ENCODE measurements at places on chromosomes 3 and 15.

GRCh38 chr3:153746211-153746610, 375.0 kb upstream of the ARHGEF26 start:
- no peak for DNase-seq

DNA sequence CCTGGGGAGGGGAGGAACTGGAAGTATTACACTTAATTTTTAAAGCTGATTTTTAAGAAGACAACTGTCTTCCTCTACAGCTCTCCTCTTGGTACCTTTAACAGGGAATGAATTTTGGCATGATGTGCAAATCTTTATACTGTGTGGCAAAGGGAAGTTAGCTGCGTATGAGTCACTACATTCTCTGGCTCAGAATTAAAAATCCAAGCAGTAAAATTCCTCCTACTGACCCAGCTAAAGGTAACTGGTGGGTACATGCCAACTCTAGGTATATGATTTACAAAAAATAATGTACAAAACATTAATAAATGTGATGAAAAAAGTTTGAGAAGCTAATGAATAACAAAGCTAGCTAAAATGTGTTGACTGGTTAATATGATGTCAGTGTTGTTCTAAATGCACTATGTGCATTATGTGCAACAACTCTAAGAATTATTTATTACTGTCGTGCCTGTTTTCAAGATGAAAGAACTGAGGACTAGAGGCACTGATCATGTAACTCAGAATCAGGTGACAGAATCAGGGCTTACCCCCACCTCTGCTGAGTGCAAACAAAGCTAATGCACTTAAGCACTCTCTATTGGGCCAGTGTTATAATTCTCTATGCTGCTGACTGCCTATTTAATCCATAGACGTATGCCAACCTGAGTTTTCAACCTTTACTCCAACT, 194.7 kb upstream of the CADPS start:
- DNase-seq, result no peak

DNA sequence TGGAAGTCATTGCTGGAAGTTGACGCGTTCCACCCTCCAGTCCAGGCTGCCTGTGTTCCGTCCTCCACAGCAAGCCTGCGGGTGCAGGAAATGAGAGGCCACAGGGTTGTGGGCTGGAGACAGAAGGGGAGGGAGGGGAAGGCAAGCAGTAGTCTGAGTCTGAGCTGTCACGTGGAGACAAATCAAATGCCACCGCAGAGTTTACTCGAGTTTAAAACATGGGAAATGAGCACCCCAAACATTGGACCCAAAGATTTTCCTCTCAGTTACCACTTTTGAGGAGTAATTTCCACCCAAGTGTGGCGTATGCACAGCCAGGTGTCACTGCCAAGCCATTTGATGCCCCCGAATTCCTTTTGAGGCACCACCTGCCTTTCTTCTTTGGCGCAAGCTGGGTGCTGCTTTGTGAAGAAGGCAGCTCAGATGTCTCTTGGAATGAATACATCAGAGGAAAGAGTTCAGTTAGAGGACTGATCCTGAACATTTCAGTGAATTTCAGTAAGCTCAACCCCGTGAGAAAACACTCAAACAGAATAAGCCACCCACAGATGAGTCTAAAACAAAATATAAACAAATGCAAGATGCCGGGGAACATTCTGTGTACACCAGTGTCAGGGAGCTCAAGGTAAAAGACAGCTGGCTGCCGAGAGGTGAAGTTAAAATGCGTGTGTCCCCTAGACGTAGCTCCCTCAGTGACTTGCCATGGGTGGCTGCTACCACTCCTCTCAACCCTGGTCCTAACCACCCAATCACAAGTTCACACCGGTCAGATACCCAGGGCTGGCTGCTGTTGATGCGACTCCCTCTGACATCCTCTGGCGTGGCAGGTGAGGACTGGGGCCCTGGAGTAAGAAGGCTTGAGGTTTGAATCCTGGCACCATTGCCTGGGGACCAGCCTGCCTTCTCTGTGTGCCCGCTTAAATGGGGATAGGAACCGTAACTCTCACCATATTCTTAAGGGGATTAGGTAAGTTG, 203.8 kb downstream of the UACA start:
- DNase-seq, result no peak

DNA sequence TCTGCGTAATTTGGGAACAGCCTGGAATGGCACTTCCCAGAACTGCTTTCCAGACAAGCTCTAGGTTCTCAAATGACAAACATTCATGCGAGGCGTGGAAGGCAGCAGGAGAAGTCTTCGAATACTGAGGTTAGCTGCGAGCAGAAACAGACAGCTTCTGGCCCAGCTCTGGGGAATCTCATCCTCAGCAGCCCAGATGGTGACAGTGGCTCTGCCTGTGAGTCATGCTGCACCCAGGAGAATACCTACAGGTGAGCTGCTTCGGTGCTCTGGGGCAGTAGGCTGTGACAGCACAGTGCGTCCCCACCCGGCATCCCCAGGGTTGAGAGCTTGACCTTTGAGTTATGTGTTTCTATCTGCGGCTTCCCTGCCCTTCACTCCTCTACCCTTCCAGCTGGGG, 258.6 kb downstream of the KLF13 start:
- DNase-seq, result no peak

DNA sequence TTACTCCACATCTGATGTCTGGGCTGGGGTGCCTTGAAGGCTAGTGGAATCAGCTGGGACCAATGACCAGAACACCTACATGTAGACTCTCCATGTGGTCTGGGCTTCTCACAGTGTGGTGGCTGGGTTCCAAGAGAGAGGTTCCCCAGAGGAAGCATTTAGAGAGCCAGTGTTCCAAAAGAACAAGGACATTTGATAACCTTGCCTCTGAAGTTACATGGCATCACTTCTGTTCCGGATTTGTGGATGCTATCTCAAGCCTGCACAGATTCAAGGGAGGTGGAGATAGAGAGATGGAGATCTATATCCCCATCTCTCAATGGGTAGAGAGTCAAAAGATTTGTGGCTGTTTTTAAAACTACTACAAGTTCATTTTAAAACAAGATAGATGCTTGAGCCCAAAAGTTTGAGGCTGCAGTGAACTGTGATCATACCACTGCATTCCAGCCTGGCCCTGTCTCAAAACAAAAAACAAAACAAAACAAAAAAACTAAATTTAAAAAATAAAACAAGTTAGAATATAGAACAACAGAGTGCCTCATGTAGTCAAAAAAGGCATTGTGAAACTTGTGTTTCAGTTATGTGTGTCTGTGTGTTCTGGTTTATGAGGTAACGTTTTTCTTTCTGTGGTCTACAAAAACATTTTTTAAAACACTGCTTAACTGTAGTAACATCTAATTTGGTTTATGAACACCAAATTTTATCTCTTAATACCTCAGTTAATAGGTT, 44.8 kb downstream of the PDE8A start:
- no peak for DNase-seq

- no peak for DNase-seq
Observed at GRCh38 chr15:85044251-85044853, 62.7 kb downstream of the PDE8A start.

- DNase-seq, result no peak
Observed at GRCh38 chr15:59306520-59307164, 66.0 kb downstream of the MYO1E start.

- DNase-seq, result no peak
Observed at GRCh38 chr3:64398476-64398875, 173.2 kb upstream of the PRICKLE2 start.

DNA sequence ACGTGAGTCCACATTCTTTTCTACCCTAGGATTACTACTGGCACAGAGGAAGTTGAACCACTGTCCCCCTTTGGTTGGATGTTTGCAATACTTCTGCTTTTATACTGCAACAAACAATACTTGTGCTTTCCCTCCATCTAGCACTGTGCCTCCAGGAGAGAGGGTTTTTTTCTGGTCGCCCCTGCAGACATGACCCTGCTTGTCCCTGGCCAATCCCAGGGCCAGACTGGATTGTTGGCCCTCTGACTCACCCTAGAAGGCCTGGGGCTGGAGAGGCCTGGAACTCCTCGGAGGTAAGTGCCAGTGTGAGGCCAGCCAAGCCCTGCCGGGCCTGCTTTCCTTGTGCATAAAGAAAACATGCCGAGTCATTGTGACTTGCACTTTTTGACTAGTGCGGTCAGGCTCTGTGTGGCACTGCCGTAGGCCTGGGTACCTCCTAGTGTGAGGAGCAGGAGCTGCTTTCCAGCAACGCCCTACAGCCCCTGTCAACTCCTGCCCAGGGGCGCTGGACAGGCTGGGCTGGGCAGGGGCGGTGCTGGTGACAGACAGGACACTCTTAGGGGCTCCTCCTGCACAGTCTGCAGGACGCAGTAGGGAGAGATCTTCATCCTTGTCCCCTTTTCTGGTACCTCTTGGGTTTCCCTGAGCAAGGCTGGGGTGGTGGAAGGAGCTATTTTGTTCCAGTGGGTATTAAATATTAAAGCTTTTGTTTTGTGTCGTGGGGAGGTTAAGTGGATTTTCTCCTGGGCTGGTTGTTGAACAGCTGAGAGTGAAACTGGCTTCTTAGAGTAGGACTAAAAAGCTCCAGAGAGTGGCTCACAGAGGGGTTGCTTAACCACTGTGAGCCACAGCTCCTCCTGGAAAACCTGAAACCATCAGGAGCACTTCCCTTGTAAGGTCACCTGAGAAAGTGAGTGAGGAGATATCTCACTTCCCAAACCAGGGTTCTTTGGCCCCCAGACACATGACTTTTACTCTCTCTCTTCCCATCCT, 14.4 kb upstream of the TKT start:
- no peak for DNase-seq

GRCh38 chr3:65545429-65545828, 493.3 kb downstream of the MAGI1 start:
- no peak for DNase-seq

GRCh38 chr3:132382267-132382666, 35.0 kb upstream of the DNAJC13 start:
- DNase-seq, result no peak

- no peak for DNase-seq
Observed at GRCh38 chr15:50815958-50816590, 50.6 kb upstream of the SPPL2A start.

DNA sequence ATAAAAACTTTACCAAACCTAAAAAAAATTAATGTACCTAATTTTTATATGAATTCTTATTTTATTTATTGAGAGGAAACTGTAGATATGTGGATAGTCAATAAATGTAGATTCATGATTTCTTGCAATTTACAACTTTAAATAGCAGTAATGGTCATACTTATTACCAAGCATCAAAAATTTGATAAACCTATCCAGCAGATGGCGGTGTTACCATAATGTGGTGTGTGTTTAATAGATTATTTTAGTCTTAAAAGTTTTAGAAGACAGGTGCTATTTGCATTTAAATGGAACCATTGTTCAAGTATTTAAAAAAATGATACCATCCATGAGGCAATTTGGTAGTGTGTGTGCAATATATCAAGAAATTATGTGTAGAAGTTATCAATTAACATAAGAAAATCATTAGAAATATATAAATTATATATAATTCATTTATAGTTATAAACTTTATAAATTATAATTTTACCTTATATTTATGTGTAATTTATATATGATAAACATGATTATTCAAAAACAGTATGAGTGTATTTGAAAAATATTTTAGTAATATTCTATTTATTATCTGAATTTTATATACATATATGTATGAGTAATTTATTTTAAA, 176.0 kb upstream of the BCHE start:
- DNase-seq, result no peak

DNA sequence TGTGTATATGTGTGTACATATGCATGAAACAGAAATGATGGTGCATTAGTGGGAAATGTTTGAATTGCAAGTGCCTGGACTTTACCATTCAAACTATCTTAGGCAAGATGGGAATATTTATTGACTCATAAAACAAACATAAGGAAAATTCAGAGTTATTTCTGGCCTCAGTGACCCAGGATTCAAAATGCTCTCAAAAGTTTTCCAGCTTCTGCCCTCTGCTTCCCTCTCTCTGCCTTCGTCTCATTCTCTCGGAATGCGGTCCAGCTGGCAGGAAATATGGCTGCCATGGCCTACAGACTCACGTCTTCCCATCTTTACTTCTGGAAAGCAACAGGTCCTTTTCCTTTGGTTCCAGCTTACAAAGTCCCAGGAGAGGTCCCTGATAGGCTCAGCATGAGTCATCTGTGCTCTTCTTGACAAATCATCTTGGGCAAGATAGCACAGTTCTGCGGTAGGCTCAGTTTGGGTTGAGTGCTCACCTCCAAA, 8.7 kb upstream of the ZNF774 start:
- no peak for DNase-seq

DNA sequence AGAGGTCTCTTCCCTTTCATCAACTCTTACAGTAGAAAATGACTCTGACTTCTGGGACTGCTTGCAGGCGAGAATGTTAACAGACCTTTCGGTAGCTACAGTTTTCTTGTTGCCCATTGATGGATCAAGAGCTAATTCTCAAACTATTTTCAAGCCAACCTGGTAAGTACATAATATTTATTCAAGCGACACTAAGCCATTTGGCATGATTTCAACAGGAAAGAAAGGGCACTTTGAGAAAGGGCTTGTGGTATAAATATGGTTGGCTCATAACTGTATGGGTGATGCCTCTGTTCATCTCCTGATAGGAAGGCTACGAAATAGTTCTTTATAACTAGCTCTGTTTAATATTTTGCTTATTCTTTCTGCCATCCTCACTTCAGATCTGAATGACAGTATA, 196.2 kb upstream of the CNTN4 start:
- no peak for DNase-seq

- no peak for DNase-seq
Observed at GRCh38 chr15:72307026-72307425, 12.9 kb downstream of the CELF6 start.

DNA sequence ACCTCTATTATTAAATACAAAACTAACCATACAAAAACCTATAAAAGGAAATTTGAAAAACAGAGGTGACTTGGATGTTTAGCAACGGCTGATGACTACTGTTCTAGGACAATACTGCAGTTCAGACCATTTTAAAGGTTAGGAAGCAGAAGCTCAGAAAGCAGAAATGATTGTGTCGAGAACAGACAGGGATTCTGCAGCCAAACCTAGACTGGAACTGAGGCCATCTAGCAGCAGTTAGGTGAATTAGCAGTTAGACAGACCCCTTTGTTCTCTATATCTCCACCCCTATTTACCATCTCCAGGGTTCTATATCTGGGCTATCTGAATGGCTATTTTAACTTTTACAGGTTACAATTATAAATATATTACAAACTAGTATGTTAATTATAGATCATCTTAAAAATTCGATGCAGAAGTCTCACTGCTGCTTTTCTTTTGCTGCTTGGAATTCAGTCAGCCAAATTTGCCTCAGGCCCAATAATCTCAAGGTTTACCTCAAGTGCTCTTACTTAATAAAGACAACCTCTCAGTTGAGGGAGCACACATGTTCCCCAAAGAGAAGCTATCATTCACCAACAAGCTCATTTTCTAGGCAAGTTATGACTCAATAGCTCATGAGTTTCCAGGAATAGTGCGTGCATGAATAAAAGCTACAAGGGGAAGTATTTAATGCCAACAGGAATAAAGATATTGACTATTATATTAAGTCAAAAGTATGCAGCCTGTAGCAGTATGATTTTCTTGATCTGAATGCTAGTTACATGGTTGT, 9.3 kb upstream of the IL1RAP start:
- no peak for DNase-seq

GRCh38 chr15:65206750-65207149, 4.5 kb downstream of the CILP start:
- DNase-seq, result no peak

GRCh38 chr3:43539321-43539720, 82.5 kb downstream of the ANO10 start:
- DNase-seq, result no peak
